ENCODE measurements at places on chromosomes 11 and 22.

- DNase-seq = no peak
Measured at GRCh38 chr11:134821422-134821821, 409.4 kb upstream of the B3GAT1 start.

DNA sequence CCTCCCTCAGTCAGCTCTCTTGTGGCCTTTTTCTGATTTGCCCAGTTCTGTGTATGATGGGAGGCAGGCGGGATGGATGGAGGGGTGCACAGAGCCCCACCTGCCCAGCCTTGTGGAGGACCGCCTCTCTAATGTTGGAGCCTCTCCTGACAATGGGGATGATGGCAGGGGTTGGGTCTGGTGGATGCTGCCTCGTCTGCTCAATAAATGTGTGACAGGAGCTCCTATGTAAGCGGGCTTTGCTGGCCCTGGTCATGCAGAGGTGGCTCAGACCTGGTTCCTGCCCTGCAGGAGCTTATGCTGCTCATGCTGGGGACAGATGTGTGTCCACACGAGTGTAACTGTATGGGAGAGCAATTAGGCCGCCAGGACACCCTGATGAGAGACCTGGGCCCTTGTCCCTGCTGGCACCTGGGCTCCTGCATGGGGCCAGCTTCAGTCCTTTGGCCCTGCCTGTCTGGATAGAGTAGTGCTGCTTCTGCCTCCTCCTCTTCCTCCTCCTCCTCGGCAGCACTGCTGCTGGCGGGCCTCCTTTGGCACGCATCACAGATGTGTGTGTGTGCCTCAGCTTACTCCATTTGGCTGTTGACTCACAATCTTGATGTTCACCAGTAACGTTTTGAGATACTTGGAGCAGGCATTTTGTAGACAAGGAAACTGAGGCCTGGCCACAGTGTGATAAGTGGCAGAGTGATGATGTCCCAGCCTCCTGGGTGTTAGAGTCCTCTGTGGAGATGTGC is 131.0 kb downstream of the TBC1D22A start:
- DNase-seq = no peak

DNA sequence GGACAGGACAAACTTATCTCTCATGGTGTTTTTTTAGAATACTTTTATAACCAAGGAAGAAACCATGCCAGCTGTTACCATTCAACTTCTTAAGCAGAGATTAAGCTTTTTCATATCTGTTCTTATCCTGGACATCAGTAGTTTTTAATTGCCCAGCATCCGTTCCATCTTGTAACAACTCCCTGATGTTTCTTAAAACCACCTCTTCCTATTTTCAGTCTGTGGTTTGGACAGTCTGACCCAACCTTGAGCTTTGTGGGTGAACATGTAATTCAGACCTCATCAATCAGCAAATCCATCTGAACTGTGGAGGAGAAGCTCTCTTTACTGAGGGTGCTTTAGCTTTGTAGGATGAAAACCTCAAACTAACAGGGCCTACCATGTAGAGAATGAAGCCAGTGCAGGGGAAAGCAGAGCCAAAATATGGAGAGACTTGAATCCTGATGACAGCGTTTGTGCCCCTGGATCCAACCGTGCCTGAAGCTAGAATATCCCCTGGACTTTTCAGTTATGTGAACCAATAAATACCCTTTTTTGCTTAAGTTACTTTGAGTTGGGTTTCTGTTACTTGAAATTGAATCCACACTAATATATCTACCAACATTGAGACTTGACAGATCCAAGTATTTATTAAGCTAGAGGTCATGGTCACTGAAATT is 9.4 kb downstream of the TUG1 start:
- DNase-seq = no peak

DNA sequence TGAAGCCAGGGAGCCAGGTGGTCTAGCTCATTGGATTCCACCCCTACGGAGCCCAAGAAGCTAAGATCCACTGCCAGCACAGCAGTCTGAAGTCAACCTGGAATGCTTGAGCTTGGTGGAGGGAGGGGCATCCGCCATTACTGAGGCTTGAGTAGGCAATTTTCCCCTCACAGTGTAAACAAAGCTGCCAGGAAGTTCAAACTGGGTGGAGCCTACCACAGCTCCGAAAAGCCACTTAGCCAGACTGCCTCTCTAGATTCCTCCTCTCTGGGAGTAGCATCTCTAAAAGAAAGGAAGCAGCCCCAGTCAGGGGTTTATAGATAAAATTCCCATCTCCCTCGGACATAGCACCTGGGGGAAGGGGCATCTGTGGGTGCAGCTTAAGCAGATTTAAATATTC is 620.3 kb downstream of the NELL1 start:
- no peak for DNase-seq

GRCh38 chr22:29499852-29500251 is 19.8 kb downstream of the NEFH start:
- DNase-seq = no peak

GRCh38 chr11:22635689-22636088 is 10.1 kb upstream of the FANCF start:
- DNase-seq = no peak

- DNase-seq = no peak
Measured at GRCh38 chr11:66360406-66361073, 11.0 kb downstream of the SLC29A2 start.

- no peak for DNase-seq
Measured at GRCh38 chr22:19951346-19951745, 9.7 kb upstream of the TXNRD2 start.

GRCh38 chr11:76806131-76806530 is 23.0 kb downstream of the TSKU start:
- no peak for DNase-seq

DNA sequence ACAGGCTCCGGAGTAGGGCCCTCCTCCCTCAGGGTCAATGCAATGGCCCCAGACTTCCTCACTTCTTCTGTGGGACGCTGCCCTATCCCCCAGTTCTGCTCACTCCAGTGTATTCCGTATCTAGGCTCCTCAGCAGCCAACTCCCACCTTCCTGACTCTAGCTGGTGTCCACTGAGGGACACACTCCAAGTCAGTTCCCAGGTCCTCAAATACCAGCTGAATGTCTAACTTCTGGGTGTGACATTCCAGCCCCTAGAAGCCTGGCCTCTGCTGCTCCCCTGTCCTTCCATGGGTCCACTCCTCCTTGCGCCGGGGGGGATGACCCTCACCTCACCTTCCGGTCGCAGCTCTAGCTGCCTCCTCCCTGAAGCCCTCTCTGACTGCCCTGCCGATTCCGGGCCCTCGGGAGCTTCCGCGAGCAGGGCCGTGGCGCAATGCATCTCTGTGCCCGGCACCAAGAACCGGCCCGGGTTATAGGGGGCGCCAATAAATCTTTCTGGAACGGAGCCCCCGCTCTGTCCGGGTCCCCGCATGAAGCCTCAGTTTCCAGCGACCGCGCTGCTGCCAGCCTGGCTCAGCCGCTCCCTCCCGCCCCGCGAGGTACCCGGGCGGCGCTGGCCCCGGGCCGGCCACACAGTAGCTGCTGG is 15.4 kb downstream of the BAD start:
- DNase-seq = no peak

DNA sequence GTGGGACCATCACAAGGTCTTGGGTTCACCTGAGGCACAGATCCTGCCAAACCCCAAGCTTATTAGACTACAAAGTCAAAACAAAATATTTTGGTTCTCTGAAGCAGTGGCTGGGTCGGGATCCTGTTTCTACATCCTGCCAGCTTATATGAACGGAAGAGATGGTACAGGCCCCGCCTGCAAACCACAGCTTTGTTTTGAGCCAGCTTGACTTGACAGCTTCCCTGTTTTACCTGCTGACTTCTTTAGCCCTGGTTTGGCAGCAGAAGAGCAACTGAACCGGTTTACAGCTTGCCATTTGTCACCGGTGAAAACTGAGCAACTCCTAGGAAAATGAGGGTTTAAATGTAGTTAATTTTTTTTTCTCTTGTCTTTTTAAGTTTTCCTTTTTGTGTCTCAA is 11.4 kb downstream of the PACS1 start:
- peak; percentile 71 for DNase-seq

- no peak for DNase-seq
Measured at GRCh38 chr11:76176463-76176862, 29.8 kb downstream of the WNT11 start.

DNA sequence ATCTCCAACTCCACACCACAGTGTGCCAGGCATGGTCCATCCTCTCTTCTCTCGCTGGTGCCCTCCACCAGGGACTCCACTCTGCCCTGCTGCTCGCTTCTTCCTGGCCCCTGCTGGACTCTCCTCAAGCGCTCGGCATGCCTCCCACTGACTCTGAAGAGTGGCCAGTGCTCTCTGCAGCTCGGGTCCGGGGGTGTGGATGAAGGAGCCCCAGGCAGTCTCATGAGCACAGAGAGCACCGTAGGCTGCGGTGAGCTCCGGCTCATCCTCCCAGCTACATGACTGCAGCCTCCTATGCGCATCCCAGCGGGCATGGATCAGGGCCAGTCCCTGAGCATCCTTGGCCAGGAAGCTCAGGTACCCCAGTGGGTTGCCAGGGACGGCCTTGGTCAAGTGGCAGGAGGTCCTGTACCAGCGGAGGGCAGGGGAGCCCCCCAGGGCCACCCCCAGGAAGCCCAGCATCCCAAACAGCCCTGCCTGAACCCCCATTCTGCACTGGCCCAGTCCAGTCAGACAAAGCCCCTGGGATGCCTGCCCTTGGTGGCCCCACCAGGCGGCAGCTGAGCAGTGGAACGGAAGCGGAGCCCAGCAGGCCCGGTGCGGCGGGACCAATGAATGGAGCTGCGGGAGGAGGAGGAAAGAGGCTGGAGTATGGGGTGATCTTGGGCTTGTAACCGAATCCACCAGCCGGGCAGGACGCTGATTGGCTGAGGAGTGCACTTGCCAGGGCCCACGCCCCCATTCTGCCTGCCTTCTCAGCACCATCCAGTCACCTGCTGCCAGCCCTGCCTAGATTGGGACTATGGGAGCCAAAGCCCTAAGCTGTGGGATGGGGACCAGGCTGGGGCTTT is at the start of gene PLA2G3:
Gene PLA2G3, minus strand, starts transcription at position 643 of the 851 bp plus-strand sequence. Its CDS starts 154 bp downstream, at position 489.
- no peak for DNase-seq

DNA sequence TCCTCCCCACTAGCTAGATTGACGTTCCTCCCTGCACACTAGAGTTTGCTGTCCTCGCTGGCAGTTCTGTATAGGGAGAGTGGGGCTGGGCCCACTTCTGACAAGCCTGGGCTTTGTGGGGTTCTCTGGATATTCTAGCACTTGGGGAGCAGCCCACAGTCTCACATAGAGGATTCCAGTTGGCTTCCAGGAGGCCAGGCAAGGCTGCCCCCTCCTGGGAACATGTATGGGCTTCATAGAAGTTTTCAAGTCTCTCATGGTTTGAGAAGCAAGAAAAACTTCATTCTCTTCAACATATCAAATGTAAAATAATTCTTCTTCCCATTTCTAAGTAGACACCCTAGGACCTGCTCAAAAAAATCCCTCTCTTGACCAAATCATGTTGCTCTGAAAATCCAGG is 87.5 kb downstream of the NAV2 start:
- DNase-seq = no peak

DNA sequence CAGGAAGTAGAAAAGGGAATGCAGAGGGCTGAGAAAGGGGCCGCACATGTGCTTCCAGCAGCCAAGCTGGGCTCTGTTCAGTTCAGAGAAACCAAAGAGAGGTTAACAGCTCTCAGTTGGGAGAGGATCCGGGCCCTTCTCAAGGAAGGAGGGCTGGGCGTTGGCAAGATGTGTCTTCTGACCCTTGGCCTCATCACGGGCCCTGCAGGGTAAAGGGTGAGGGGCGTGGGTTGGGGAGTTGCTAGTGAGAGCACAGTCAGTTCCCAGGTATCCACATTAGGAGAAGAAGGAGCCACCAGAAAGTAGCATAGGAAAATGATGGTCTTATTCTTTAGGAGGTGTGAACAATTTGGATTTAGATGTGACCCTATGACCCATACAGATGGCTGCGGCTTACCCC is 73.0 kb downstream of the OSBP2 start:
- no peak for DNase-seq

DNA sequence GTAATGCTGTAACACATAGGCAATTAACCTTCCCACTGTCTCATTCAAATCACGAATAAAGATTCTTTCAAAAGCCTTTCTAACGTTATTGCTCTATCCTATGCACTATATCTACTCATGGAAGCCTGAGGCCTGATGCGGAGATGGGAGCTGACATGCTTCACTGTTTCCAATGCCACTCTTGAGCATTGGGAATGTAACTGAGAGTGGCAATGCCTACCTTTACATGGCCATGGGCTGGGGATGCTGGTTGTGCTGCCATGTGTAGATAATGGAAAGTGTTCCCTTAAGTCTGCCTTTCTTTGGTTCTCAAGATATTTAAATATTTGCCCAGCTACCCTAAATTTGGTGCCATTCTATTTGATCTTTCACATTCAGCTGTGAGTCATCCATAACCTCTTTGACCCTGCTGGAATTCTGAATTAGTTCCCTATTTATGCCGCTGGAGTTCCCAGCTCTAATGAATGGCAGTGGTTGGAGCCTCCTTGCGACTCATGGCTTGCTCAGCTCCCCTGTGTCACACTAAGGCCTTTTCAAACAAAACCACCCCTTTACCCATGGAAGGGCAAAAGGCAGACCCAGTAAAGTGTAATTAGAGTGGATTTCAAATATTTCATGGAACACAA is 21.4 kb upstream of the DKK3 start:
- DNase-seq = no peak

GRCh38 chr11:115304774-115305472 is 199.3 kb downstream of the CADM1 start:
- DNase-seq = no peak

DNA sequence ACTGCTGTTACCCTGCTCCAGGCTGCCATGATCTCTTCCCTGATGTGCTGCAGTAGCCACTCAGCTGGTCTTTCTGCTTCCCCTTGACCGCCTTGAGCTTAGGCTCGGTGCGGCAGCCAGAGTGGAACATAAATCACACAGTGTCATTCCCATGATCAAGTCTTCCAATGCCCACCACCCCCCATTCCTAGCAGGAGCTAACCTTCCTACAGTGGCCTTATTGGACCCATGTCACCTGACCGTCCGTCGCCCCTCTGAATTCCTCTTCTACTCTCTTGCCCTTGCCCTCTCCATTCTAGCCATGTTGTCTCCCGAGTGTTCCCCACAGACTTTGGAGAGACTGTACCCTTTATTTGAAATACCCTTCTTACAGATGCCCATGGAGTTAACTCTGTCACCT is 43.4 kb downstream of the OTOG start:
- no peak for DNase-seq

- DNase-seq = peak; percentile 50
Measured at GRCh38 chr11:67303835-67304411, 593 bp downstream of the SSH3 start.

GRCh38 chr11:72778535-72779494 is 15.0 kb downstream of the STARD10 start:
- DNase-seq = no peak

GRCh38 chr22:37276776-37277175 is 5.5 kb upstream of the CYTH4 start:
- no peak for DNase-seq
